ENCODE measurements at places on chromosomes 5 and 9. TPM values are rescaled to one million over a fixed set of nuclear protein-coding genes. Genes with fewer than 3 reads are reported as not detected.

GRCh38 chr5:141882594-141883183, 4.5 kb upstream of the PCDH1 start:
- DNase-seq: no peak

DNA sequence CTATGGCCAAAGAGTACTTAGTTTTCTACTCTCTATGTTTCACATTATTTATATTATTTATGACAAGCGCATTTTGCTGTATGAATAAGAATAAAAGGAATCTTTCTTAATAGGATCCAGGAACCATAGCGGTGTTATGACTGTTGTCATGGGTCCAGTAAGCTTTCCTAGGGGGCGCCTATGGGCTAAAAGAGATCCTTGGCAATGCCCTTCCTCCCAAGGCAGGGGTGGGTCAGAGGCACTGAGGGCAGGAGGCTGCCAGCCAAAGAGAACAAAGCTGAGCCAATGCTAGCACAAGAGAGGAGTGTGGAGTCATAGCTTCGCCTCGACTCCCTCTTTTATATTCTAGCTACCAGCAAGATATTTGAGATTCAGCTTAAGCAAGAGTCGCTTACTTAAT, 98.4 kb upstream of the GNAQ start:
- peak; percentile 40 for DNase-seq

Gene CBY3
- total RNA-seq: not detected

- DNase-seq: peak; percentile 2
Measured at GRCh38 chr9:99433555-99433954, 211.5 kb downstream of the SEC61B start.

GRCh38 chr5:82673057-82673809, 395.1 kb upstream of the RPS23 start:
- no peak for DNase-seq

Gene MEGF9
- total RNA-seq: 10.2 TPM

GRCh38 chr5:15763754-15764153, 263.8 kb downstream of the FBXL7 start:
- no peak for DNase-seq

DNA sequence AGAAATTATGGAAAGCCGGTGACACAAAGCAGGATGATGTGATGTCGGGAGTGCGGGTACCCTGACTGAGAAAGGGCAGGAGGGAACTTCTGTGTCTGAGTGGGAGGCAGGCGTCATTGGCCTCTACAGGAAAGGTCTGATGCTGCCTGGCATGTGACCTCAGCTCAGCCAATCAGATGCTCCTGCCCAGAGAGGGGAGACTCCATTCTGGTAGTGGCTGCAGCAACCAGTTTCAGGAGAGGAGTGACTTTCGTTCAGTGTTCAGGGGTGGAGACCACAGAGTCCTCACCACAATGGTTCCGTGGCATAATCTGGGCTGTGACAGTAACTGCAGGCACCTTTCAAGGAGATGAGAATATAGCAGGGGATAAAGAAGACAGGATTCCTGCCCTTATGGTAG, 6.7 kb upstream of the SFXN1 start:
- DNase-seq: no peak

DNA sequence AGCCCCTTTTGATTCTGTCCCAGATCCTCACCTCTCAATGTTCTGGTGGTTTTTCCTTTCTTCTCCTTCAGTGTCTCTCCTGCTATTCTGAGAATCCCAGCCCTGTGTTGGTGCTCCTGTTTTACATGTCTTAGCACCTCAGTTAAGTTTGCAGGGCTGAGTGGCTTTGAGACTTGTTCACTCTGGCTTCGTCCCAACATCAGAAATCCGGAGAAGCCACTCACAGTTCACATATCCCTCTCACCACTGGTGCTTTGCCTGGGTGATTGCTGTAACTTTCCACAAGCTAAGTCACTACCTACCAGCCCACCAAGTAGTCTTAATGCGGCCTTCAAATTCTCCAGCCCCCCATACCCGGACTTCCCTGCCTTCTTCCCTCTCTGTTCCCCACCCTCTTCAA, 40.2 kb downstream of the CYFIP2 start:
- DNase-seq: no peak

- DNase-seq: no peak
Measured at GRCh38 chr5:115655994-115656393, 30.2 kb upstream of the TMED7 start.

DNA sequence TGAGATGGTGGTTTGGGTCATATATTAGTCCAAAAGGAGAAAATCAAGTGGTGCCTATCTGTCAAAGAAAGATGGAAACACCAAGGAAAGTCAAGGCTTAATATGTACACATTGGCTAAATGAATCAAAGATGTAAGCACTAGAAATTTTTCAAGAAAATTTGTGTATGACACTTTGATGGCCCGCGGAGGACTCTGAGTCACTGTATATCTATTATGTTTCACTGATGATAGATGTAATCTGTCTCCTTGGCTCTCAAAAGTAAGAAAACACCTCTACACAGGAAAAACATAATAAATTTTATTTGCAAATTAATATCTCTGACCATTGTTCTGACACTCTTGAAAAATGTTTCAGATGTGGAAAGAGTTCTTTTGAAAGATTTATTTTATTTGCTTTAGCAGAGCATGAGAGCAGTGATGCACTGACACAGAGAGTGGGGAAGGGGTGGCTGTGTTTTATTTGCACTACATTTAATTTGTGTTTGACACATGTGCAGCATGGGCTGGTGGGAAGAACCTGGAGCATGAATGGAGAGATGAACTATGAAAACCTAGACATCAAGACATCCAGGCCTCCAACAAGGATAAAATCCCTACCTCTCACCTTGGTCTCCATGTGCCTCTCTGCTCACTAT, 180.8 kb upstream of the GAS1 start:
- DNase-seq: no peak

Measured in OCI-LY7 (cell line).